Left lobe of liver (tissue), 2 donors: ENCODE measurements at places on chromosomes 5 and 9.

- DNase-seq, result no peak
Observed at GRCh38 chr5:131185523-131186104, 14.9 kb downstream of the LYRM7 start.

DNA sequence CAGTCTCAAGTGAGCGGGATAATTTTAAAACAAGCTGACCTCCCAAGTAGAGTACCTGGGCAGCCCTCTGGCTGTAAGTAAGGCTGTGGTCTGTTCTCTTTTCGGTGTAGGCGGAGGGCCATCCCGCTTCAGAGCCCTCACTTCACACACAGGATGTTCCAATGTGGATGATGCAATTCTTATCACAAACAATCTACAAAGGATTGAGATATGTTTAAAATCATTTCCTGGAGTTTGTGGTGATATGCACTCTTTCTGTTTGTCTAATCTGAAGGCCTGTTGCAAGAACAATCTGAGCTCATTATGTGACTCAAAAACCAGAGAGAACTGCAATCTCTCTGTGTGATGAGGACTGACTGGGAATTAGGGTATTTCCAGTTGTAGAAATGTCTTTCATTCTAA lies 42.5 kb downstream of the ITGA2 start:
- DNase-seq, result no peak

DNA sequence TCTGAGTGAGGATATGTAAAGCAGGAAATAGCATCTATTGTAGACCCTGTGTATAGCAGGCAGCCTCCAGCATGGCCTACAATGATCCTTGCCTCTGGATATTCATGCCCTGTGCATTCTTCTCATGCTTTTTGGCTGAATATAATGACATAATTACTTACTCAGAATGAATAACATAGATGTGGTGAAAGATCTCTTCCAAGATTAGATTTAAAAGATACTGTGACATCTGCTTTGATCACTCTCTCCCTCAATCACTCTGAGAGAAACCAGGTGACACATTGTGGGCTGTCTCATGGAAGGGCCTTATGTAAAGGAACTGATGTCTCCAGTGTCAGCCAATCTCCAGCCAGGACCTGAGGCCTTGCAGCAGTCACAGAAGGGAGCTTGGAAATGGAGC lies 376.7 kb downstream of the DNAH5 start:
- DNase-seq, result no peak

GRCh38 chr9:117046666-117047327 lies 359.7 kb downstream of the TRIM32 start:
- DNase-seq, result no peak

- DNase-seq, result no peak
Observed at GRCh38 chr5:156598964-156599363, 251.1 kb upstream of the PPP1R2B start.

DNA sequence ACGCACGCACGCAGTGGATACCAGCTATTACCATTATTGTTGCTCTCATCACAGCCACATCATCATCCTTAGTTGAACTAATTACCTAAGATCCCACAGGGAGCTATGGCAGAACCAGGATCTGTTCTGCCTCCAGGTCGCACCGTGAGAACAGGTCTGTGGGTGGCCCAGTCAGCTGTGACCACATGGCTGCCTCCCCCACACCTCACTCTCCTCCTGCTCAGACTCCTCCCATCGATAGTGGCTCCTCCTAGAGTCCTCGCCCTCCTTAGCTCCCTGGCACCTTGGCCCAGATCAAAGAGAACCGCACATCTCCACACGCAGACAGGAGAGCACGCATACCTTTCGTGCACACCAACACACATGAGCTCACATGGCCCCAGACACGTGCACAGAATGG lies 32.4 kb upstream of the RPL26L1 start:
- no peak for DNase-seq

GRCh38 chr9:136853596-136854112 lies 1.5 kb downstream of the MAMDC4 start:
- no peak for DNase-seq

- DNase-seq, result no peak
Observed at GRCh38 chr9:99269416-99269815, 47.3 kb downstream of the SEC61B start.
